ENCODE measurements at places on chromosomes 3 and 15.

DNA sequence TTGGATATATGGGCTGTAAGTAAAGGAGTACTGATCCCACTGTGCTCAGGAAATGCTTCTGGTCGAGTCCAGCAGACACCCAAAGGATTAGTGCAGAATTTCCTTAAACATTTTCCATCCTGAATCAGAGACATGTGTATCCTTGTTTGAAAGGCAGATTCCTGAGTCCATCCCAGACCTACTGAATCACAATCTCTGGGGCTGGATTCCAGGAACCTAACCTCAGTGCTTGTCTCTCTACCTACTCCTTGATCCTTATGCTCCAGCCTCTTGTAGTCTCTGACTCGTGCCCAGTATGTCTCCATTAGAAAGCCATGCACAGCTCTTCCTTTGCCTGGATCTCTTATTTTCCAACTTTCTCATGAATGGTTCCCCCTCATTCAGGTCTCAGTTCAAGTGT is 585.8 kb downstream of the NLGN1 start:
- DNase-seq, result no peak

DNA sequence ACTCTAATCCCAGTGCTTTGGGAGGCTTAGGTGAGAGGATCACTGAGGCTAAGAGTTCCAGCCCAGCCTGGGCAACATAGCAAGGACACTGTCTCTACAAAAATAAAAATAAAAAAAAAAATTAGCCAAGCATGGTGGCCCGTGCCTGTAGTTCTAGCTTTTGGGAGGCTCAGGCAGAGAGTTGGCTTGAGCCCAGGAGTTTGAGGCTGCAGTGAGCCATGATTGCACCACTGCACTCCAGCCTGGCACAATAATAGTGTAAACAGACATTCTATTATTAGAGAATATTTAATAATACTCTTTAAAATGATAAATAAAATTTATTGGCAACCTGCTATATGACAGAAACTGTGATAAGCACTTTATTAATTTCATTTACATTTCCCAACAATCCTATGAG is 908.9 kb downstream of the TUSC7 start:
- no peak for DNase-seq

GRCh38 chr15:36673039-36673438 is 93.6 kb downstream of the CDIN1 start:
- DNase-seq, result no peak

DNA sequence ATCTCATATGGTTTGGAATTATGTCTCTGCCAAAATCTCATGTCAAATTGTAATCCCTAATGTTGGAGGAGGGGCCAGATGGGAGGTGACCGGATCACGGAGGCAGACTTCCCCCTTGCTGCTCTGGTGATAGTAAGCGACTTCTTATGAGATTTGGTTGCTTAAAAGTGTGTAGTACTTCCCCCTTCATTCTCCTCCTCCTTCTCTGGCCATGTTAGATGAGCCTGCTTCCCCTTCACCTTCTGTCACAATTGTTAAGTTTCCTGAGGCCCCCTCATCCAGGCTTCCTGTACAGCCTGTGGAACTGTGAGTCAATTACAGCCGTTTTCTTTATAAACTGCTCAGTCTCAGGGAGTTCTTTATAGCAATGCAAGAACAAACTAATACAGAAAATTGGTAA is 51.1 kb downstream of the NEDD4 start:
- no peak for DNase-seq

GRCh38 chr15:24955531-24955921 is 739 bp downstream of the SNRPN start:
- no peak for DNase-seq

DNA sequence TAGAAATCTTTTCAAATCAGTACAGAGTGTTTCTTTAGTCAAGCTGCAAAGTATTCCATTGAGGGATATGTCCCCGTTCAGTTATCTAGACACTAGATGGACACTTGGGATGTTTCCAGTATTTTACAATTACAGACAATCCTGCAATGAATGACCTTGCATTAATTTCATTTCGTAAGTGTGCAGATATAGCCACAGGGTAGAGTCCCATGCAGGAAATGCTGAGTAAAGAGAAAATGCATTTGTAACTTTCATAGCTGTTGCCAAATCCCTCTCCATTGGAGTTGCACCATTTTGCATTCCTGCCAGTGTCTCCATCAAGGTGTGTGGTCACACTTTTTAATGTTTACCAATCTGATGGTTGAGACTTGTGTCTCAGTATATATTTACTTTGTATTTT is 92.5 kb downstream of the LIPC start:
- DNase-seq, result no peak

DNA sequence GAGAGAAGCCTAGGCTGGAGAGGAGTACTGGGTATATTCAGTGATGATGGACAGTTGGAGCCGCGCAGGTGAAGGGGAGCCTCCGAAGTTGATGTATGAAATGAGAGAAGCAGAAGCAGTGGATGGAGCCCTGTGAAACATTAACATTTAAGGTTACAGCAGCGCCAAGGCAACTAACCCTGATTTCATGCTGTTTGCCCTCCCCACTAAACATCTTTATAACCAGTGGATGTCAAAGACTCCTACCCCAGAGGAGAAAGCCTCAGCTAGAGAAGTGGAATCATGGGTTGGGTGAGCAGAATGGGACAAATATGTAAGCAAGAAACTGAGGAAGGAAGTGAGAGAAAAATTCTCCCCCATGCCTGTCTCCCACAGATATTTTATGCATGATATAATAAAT is 92.0 kb upstream of the NMNAT3 start:
- DNase-seq, result no peak

GRCh38 chr3:59082106-59082505 is 32.3 kb upstream of the CFAP20DC start:
- DNase-seq, result no peak

DNA sequence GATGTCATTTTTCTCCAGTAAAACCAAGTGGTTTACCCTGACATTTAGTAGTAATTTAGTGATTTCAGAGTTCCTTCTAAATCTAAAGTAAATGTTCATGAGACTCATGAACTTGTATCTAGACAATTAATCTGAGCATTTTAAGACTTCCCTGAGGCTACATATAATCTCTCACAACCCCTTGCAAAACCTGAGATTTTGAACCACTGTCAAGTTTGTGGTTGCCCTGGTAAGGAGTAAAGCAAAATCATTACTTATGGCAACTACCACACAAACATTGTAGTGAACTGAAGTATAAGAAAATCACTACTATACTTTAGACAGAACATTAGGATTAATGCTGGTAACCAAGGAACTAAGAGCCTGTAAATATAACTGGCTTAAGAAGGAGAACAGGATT is 370.2 kb downstream of the TIGIT start:
- DNase-seq, result no peak

DNA sequence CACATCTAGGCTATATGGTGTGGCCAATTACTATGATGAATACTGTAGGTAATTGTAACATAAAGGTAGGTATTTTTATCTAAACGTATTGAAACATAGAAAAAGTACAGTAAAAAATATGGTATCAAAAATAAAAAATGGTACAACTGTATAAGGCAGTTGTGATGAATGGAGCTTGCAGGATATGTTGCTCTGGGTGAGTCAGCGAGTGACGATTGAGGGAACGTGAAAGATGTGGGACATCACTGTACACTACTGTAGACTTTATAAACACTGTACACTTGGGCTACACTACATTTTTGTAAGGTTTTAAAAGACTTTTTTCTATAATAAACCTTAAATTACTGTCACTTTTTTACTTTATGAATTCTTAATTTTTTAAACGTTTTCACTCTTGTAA is 10.3 kb downstream of the CTNNB1 start:
- DNase-seq, result no peak

DNA sequence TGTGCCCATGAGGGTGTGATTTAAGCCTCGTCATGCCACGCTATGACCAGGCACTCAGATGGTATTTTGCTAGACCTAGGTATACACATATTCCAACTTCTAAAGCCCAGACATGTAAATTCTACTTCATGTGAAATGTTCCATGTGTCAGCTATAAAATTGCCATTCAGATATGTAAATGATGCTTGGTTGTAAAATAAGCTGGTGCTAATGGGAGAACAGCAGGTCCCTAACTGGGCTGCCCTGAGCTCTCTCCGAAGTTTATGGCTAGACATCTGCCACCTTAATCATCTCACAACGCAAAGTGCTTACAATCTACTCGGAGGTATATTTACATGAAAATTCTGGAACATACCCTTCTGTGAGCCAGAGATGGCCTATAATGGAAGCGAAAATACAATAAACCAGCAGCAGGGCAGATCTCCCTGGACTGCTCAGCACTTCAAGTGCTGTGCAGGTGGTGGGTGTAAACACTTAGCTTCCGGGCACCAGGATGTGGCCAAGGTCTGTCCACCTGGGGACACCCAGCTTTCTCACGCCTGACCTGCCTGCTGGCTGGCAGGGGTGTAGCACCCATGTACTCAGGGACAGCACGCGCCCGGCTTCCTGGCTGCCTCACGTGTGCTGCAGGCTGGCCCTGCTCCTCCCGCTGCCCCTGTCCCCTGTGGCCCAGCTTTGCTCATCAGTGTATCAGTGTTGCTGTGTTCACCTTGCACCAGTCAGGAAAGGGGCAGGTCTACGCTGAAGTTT is 82.0 kb downstream of the CHDH start:
- no peak for DNase-seq

GRCh38 chr3:24773798-24774197 is 279.1 kb upstream of the THRB start:
- peak; percentile 21 for DNase-seq

GRCh38 chr15:99421172-99421656 is 144.6 kb upstream of the MEF2A start:
- no peak for DNase-seq

GRCh38 chr3:49714728-49715550 is 4.5 kb downstream of the AMIGO3 start:
- DNase-seq, result no peak

DNA sequence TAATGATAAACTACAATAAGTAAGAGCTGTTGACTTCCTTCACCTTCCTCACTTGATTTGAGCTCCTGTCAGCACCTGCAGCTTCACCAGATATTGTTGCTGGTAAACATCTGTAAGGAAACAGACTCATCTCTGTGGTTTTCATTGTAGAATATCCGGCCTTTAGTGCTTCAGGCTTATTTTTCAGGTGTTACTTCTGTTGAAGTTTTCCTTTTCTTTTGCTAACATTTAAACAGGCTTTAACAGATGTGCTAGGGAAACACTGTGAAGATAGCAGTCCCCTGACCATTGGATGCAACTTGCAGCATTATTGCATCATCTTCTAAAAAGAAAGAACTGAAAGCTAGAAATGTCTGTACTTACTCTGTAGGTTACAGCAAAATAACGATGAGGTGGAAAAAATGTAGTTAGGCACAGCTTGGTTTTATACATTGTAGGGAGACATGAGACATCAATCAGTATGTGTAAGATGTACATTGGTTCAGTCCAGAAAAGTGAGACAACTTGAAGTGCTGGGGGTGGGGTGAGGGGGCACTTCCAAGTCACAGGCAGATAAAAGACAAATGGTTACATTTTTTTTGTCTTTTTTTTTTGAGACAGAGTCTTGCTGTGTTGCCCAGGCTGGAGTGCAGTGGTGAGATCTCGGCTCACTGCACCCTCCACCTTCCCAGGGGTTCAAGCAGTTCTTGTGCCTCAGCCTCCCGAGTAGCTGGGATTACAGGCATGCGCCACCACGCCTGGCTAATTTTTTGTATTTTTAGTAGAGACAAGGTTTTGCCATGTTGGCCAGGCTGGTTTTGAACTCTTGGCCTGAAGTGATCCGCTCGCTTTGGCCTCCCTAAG is 10.2 kb downstream of the EDEM1 start:
- DNase-seq, result peak; percentile 96

GRCh38 chr15:34773013-34773412 is 18.2 kb upstream of the GJD2 start:
- no peak for DNase-seq

DNA sequence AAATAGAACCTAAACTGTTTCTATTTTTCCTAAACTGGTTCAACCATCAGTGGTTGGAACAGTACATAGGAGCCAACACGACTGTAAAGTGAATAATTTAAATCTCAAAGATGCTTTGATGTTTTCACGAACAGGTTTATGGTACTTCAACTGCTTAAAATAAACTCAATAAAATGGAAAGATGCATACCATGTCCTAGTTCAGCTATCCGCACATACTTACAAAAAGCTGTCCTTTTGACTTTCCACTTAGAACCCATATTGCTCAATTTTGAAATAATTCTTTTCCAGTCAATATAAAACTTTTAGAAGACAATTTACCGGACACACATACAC is 902 bp downstream of the CMTM6 start:
- DNase-seq, result no peak

DNA sequence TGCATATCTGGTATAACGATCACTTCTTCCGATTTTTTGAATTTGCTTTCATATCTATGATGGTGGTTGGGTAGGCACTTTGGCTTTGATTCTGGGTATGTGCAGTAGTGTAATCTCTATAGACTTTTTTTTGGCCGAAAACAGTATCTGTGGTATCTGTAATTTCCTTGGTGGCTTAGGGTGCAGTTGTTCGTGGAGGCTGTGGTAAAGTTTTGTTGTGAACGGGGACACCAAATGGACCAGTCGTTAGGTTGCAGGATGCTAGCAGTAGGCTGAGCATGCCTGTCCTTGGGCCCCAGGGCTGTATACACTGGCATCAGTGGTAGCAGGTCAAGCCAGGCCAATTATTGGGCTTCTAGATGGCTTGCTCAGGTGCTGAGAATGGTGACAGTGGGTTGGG is 55.2 kb downstream of the CCDC66 start:
- DNase-seq, result peak; percentile 63

- no peak for DNase-seq
Measured at GRCh38 chr3:177308911-177309310, 111.6 kb upstream of the TBL1XR1 start.

- no peak for DNase-seq
Measured at GRCh38 chr15:31285772-31286261, 40.8 kb upstream of the KLF13 start.

- DNase-seq, result no peak
Measured at GRCh38 chr3:181947606-181948005, 235.9 kb downstream of the SOX2 start.

DNA sequence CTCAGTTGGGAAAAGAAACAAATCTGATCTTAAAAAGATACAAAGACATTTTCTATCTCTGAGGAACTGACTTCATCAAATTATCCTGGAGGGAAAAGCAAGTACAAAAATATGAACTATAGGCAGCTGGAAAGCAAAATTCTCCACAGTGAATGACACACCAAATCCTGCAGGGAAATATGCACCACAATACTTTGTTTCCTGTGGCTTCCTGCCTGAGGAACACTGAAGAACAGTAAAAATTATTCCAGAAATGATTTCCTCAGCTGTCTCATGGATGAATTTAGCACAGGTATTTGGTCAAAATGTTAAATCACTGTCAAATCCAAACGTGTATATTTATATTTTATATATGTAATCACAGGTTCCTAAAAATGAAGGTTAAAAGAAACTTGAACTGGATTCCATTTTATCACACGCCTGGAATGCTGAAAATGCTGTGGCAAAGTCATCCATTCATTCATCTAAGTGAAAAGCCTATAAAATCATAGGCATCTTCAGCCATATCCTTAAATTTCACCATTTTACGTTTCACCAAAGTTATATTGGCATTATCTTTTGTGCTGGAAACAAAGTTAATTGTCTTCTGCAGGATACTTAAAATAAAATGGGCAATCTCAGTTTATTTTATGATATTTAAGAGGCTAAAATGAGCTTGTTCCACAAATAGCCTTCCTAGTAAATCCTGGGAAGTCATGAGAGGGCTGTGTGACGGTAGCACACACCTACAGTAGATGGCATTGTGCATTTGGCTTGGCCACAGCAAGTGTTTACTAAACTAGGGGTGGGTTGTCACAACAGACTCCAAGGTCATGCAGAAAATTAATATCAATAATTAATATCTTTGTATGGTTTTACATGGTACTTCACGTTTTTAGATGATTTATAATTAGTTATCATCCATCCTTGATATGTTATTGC is 19.3 kb upstream of the TSC22D2 start:
- no peak for DNase-seq

Data from Jurkat, Clone E6-1 (cell line).